ENCODE measurements at places on chromosomes 12 and 14.
A peak's percentile ranks its signal among the peaks of the same experiment; 100 is the strongest.

DNA sequence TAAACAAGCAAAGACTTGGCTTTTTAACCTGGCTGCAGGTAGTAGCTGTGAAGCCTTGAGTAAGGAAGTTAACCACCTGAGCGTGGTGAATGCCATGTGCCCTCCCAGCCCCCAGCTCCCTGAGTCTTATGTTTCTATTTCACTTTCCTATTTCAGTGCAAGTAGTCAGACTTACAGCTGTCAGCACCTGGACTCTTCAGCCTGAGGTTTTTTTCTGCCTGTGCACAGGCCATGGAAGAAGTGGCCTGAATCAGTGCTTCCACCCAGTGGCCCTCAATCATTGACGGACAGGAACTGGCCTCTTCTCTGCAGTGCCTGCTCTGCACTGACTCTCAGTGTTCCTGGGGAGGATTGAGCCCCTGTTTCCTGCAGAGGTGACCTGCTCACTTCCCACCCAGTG is 796.4 kb downstream of the MED13L start:
- no peak for DNase-seq

- no peak for DNase-seq
Measured at GRCh38 chr12:29201296-29201695, 52.2 kb downstream of the FAR2 start.

- DNase-seq = no peak
Measured at GRCh38 chr14:58876608-58877007, 238.8 kb downstream of the DACT1 start.

DNA sequence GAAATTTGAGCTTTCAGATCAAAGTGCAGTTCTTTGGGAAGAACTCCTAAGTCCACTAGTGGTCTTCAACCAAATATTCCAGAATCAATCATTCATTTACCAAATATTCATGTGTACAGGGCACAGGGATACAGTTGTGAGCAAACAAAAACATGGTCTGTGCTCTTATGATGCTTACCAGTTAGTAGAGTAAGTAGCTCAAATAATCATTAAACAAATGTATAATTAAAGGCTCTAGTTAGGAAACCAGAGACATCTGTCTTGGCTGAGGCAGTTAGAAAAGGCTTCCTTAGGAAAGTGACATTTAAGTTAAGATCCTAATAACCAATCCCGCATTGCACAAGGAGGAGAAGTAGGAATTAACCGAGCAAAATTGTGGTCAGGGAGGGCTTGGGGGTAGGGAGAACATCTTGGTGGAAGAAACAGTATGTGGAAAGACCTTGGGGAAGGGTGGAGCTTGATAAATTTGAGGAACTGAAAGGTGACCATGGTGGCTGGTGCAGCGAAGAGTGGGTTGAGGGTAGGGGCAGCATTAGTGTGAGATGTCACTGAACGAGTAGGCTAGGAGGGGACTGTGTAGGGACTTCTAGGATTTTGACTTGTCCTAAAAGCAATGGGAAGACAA is 40.0 kb downstream of the PEBP1 start:
- DNase-seq = peak; percentile 23

GRCh38 chr12:50988051-50988450 is 35.7 kb downstream of the HIGD1C start:
- no peak for DNase-seq

DNA sequence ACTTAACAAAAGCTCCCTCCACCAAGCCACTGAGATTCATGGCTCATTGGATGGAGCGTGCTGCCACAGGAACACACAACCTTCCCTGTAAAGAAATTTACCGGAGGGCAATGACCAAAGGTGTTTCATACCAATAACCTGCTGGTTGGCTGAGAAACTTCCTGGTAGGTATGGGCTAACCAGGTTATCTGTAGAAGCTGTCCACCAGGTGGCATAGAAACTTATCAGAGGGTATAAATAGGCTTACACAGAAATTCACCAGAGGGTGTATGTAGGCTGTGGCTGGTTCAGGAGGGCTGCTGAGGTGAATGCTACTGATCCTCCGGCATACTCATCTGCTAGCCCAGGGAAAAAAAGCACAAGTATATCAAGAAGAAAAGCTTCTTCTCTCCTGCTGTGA is 27.1 kb upstream of the MTERF2 start:
- no peak for DNase-seq

GRCh38 chr14:22556021-22556989 is 32.7 kb downstream of the DAD1 start:
- peak; percentile 99 for DNase-seq

DNA sequence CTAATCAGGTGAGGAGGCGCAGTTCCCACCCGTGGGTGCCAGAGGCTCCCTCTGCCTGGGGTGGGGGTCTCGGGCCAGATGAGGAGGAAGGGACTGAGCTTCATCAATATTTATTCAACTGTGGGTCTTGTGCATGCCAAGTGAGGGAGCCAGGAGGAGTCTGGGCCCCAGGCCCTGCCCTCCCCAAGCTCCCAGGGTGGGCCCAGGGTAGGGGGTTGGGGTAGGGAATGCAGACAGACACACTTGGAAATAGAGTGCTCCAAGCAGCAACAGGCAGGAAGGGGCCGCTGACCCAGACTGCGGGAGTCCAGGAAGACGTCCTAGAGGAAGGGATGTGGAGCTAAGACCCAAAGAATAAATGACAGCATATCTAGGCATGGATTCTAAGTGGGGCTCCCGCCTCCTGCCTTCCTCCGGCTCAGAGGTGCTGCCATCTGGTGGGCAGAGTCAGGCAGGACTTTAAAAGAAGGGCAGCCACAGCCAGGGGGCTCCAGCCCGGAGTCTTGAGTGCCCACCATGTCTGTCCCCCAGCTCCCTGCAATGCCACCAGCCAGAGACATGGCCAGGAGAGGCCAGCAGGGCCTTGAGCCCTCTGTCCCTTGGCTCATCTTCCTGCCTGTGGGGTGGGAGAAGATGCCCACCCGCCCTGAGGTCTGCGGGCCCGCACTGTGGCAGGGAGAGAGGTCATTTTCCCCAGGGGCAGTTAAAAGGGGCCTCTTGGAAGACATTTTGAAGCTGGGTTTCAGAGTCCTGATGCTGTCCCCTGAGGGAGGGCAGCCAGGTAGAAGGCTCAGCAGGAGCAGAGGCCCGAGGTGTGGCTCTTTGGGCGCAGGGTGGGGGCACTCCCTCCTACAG is 70.1 kb downstream of the PHETA1 start:
- peak; percentile 26 for DNase-seq

DNA sequence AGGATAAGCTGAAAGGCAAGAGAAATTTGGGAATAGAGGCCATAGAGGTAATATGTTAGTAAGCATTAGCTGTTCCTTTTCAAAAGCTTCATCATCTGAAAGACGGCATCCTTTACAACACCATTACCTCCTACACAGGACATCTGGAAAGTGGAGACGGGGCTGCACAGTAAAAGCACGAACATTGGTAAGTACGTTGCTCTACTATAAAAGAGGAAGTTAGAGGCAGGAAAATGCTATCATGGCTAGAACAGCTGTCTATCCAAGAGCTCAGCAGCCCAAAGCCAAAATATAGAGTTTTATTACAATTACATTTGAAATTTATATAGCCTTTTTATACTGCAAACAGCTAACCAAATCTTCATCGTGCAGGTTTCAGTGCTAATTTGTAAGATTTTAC is 172.3 kb upstream of the GRIP1 start:
- no peak for DNase-seq

DNA sequence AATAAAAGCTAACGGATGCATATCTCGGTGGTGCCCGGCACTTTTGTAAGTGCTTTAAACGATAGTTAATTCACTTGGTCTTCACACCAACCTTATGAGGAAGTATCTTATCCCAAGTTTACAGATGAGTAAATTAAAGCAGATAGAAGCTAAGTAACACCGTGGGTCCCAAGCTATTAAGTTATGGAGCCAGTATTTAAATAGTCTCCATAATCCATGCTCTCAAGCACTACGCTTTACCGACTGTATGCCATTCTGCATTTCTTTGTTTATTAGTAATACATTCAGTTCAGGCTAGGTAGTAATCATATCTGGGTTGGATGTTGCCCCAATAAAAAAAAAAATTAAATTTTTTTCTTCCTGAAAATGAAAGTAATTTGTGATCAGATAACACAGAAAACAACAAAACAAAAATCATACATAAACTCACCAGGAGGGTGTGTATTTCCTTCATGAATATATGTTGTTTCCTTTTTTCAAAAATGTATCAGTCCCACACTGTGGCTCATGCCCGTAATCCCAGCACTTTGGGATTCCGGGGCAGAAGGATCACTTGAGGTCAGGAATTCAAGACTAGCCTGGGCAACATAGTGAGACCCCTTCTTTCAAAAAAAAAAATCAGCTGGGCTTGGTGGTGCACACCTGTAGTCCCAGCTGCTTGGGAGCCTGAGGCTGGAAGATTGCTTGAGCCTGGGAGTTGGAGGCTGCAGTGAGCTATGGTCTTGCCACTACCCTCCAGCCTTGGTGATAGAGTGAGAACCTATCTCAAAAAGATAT is 1.4 kb upstream of the M6PR start:
- peak; percentile 18 for DNase-seq

DNA sequence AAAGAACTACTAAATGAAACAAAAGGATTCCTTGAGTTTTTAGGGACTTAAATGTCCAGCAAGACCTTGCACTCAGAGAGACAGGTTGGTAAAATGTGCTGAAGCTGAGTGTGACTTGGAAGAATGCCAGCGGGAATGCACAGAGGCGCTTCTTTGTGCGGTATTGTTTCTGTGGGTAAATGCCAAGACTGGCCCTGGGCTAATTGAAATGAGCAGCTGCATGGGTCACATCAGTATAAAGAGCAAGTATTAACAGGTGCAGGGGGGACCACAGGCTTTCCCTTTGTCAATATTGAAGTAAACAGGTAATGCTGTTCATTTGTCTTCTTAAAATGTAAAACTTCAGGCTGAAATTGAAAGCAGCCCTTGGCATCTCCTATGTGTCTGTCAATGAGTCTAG is 74.3 kb downstream of the LMO3 start:
- DNase-seq = no peak

GRCh38 chr14:35349496-35350365 is 54.8 kb downstream of the NFKBIA start:
- no peak for DNase-seq

GRCh38 chr12:124025661-124026060 is 52.6 kb downstream of the ZNF664 start:
- no peak for DNase-seq

GRCh38 chr12:27260746-27261145 is 16.7 kb downstream of the STK38L start:
- DNase-seq = no peak

DNA sequence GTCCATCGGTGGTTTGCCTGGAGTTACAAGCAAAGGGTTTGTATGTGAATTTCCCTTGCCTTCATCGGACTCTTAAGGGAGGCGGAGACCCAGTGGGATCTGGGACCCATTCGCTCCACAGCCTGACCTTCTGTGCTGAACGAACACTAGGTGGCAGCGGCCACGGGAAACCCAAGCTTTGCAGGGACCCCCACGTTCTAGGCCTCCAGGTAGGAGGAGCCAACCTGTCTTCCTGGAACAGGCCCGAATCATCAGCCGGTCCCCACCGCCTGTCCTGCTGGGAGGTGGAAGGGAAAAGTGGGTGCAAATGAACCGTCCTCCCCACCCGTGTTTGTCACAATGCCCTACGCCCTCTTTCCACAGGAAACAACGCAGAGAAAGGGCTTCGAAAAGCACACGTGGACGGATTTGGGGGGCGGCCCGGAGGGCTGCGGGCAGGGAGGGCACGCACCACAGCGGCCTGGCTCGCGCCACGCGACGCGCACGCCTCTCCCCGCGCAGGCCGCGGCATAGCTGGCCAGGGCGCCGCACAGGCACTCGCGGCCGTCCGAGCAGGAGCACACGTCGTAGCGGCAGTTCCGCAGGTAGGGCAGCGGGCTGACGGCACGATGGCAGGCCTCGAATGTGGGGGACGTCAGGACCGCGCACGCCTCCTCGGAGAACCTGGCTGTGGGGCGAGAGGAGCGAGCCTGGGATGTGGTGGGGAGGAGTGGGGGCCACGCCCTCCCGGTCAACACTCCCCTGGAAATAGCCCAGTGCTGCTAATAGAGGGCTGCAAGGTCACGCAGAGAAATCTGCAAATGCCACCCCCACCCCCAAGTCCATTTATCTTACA is 67.8 kb downstream of the VWF start:
- no peak for DNase-seq

DNA sequence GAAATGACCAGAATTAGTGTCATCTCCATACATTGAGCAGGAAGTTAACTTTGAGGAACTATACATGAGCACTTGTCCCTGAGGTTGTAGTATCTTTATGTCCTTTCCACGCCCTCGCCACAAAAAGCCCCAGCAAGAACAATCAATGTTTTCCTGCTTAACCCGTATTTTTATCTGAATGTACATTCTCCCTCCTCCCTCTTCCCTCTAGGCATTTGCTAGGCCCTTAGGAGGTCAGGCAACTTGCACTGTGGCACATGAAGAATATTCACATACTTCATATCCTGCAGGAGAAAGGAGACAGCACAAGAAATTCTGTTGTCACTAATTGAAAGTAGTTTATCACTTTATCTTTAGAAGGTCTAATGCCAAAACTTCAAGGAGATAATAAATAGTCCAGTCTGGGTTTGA is 18.1 kb upstream of the DUSP6 start:
- no peak for DNase-seq

- peak; percentile 56 for DNase-seq
Measured at GRCh38 chr14:104977681-104978653, at the start of gene AHNAK2. Gene AHNAK2 (minus strand): TSS chr14:104978374. CDS start chr14:104978237, 137 bp downstream.

- DNase-seq = no peak
Measured at GRCh38 chr14:71225113-71225512, 317.9 kb downstream of the PCNX1 start.

GRCh38 chr14:100644383-100644782 is 57.2 kb upstream of the BEGAIN start:
- no peak for DNase-seq

GRCh38 chr14:95068521-95068920 is 88.8 kb downstream of the DICER1 start:
- DNase-seq = no peak

- DNase-seq = no peak
Measured at GRCh38 chr14:88299865-88300530, 23.1 kb downstream of the KCNK10 start.

DNA sequence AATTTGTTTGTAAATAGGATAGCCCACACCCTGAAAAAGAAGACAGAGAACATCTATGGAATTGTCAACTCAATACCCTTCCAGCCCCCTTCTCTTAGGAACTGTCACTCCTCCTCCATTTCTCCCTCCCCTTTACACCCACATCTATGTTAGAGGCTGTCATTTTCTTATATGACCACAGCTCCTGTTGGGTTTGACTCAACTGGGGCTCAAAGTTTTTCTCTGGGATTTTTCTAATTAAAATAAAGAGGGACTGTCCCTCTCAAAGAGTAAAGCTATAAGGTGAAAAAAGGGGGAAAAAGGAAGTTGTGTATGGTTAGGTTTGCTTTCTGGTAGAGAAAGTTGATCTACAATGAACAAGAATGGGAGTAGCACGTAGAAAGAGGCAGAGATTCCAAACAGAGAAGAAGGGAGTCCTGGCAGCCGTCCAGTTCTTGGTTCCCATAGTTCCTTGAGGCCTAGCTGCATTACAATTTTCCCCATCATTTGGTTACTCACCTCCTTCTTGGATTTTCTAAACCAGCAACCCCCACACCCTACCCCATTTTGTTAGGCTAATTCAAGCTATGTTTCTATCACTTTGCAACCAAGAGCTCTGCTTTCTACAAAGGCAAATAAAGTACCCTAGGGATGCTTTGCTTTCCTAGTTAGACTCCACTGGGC is 44.3 kb upstream of the STK38L start:
- DNase-seq = no peak

GRCh38 chr12:128911861-128912260 is 58.6 kb downstream of the GLT1D1 start:
- no peak for DNase-seq

Data from CD4-positive, alpha-beta T cell treated with Interleukin-15 for 1 hour (primary cell).